Common myeloid progenitor, CD34-positive (primary cell): ENCODE measurements at places on chromosomes 5 and 9.

- H3K4me3 ChIP-seq: no peak overlapping the region
- no peak for DNase-seq
- H3K36me3 ChIP-seq: no peaks in the 10 kb centered on the region
- no peaks in the 10 kb centered on the region for H3K4me1 ChIP-seq
- no peaks in the 10 kb centered on the region for H3K27me3 ChIP-seq
These were observed 233.6 kb downstream of the SYK start for GRCh38 chr9:91034976-91035824.

DNA sequence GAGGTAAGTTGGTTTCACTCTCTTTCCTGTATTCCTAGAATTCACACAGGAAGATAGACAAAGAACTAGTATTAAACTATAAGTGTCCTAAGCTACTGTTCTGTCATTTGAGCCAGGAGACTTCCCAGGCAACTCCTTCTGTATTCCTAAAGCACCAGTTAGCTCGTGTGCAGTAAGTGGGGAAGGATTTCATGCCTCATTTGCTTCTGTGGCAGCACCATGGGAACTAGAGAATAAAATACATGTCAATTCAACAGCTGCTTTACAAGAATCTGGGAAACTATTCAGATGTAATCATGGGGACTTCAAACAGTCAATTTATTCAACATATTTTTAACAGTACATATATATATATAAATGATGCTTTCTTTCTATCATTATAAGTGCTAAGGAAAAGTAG lies 762.3 kb downstream of the PRELID2 start:
- no peak for DNase-seq
- H3K4me1 ChIP-seq: no peaks in the 10 kb centered on the region
- no peaks in the 10 kb centered on the region for H3K27me3 ChIP-seq
- H3K36me3 ChIP-seq: no peaks in the 10 kb centered on the region
- H3K4me3 ChIP-seq: no peak overlapping the region
- H3K27ac ChIP-seq: no peak overlapping the region

DNA sequence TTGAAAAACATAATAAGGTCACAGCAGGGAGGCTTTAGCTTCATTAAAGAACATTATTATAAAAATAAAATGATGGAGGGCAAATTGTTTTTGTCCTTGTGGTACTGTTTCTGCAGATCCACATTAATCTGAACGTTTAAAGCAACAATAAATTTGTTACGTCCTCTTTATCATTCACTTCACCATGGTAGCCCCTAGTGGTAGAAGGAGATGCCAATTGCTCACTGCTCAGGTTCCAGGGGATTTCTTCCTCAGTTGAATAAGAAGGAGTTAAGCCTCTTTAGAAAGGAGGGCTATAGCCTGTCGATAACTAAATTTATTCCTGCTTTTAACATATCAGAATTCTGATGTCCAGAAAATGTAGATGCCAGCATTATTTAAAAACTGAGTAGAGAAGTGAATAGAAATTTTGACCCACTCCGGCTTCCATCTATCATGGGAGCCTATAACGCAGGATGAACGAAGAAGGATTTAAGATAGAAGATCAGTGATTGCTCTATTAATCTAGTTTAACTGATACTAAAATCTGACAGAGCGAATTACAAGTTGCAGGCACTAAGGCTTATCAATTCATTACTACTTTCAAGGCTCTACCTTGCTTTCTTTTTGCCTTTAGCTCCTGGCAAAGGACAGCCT lies 692.3 kb downstream of the PTPRD start:
- no peak overlapping the region for H3K27ac ChIP-seq
- no peak for DNase-seq
- H3K36me3 ChIP-seq: no peaks in the 10 kb centered on the region
- no peaks in the 10 kb centered on the region for H3K27me3 ChIP-seq

DNA sequence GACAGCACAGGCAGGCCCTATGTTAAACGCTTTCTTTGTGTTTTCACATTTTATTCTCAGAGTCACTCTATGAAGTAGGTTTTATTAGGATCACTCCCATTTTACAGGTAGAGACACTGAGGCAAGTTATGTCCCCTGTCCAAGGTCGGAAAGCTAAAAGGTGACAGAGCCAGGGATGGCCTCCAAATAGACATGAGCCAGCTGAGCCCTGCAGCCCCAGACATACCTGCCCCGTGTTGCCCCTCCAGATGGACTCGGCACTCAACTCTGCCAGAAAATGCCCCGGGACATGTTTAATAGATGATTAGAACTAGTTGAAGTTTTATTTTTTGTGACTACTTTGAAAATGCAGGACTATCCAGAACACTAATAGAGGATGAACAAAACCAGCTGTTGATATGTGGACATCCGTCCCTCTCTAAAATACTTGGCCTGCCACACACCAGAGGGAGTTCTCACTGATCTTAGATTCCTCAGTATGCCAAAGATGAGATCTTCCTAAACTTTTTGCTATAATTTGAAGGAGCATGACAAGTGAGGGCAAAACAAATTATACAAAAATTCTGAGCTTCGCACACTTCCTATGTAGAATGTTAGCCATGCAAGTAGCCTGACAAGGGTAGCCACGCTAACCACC lies 258.6 kb upstream of the ADAMTS16 start:
- no peaks in the 10 kb centered on the region for H3K36me3 ChIP-seq
- H3K4me1 ChIP-seq: no peaks in the 10 kb centered on the region
- no peak for DNase-seq
- no peak overlapping the region for H3K27ac ChIP-seq

GRCh38 chr9:20321423-20322082 lies 300.7 kb downstream of the MLLT3 start:
- no peaks in the 10 kb centered on the region for H3K4me1 ChIP-seq
- no peak overlapping the region for H3K27ac ChIP-seq
- H3K4me3 ChIP-seq: no peak overlapping the region
- H3K36me3 ChIP-seq: no peaks in the 10 kb centered on the region
- no peaks in the 10 kb centered on the region for H3K27me3 ChIP-seq

GRCh38 chr9:135359764-135360163 lies 119.8 kb upstream of the PPP1R26 start:
- no peaks in the 10 kb centered on the region for H3K4me1 ChIP-seq
- H3K4me3 ChIP-seq: no peak overlapping the region
- DNase-seq: no peak
- H3K36me3 ChIP-seq: no peaks in the 10 kb centered on the region
- peaks cover 5% of the 10 kb centered on the region for H3K27me3 ChIP-seq

DNA sequence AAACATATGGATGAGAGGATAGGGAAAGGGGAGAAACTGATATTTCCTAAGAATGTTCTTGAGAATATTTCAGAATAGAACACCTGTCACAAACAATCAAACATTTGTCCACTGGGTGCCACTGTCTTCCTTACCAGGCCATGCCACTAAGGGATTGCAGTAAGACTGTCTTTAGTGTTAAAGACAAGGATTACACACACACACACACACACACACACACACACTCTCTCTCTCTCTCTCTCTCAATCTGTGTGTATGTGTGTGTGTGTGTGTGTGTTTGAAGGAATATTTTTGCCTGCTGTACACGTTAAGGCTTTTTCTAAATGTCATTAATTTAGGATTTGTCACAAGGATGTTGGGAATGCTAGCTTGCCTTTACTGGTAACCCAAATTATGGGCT lies 54.4 kb downstream of the CCDC192 start:
- H3K4me3 ChIP-seq: no peak overlapping the region
- H3K36me3 ChIP-seq: no peaks in the 10 kb centered on the region
- H3K27me3 ChIP-seq: no peaks in the 10 kb centered on the region
- no peaks in the 10 kb centered on the region for H3K4me1 ChIP-seq
- DNase-seq: peak; percentile 84

- no peak overlapping the region for H3K27ac ChIP-seq
- H3K36me3 ChIP-seq: no peaks in the 10 kb centered on the region
- H3K4me1 ChIP-seq: no peaks in the 10 kb centered on the region
- no peaks in the 10 kb centered on the region for H3K27me3 ChIP-seq
- peak overlapping the region; percentile 46 for H3K4me3 ChIP-seq
- no peak for DNase-seq
These were observed 20.7 kb upstream of the EBF1 start for GRCh38 chr5:159120446-159120845.

- H3K4me1 ChIP-seq: no peaks in the 10 kb centered on the region
- H3K4me3 ChIP-seq: no peak overlapping the region
- H3K27ac ChIP-seq: no peak overlapping the region
- DNase-seq: no peak
These were observed 24.3 kb downstream of the ABCA1 start for GRCh38 chr9:104903609-104904008.

GRCh38 chr5:160075073-160075472 lies 44.2 kb downstream of the PWWP2A start:
- H3K27me3 ChIP-seq: no peaks in the 10 kb centered on the region
- H3K4me1 ChIP-seq: peaks cover 15% of the 10 kb centered on the region
- H3K36me3 ChIP-seq: peaks cover 2% of the 10 kb centered on the region
- DNase-seq: no peak

DNA sequence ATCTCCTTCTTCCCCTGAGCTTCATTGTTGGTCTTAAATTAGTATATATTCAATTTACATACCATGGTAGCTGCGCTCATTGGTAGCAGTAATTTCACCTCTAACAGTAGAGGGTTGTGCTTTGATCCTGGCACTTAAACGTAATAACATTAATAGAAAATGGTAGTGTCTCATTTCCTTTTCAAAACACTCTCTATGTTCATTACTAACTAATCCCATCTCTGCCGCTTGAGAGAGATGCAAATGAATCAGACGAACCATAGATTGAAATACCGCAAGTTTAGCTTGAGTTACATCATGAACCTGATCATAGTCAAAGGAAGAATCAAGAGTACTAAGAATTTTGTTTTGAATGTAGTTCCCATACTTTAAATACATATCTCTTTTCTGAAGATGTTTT lies 2.2 kb downstream of the THBS4 start:
- no peak overlapping the region for H3K27ac ChIP-seq
- H3K36me3 ChIP-seq: no peaks in the 10 kb centered on the region
- peaks cover 70% of the 10 kb centered on the region for H3K27me3 ChIP-seq
- H3K4me3 ChIP-seq: no peak overlapping the region
- no peaks in the 10 kb centered on the region for H3K4me1 ChIP-seq

- no peak overlapping the region for H3K27ac ChIP-seq
- no peaks in the 10 kb centered on the region for H3K4me1 ChIP-seq
These were observed 67.1 kb upstream of the UNC5A start for GRCh38 chr5:176743136-176743861.

DNA sequence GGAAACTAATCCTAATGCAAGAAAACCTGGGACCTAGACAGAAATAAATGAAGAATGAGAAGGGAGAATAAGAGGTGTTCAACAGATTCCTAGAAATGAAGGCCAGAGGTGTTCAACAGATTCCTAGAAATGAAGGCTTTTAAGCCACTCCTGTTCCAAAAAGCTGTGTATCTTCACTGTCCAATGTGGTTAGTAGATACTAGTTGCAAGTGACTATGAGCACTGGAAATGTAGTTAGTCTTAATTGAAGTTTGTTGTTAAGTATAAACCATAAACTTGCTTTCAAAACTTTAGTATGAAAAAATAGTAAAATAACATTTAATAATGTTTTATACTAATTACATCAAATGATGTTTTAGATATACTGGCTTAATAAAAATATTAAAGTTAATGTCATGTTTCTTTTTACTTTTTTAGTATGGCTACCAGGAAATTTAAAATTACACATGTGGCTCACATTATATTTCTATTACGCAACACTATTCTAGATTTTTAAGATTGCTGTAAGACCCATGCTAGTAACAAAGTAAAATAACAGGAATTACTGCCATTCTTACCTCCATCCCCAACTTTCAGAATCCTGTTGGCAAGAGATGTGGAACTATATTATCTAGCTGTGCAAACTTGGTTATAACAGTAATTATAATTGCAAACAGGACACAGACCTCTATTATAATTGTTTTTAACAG lies 57.5 kb downstream of the RICTOR start:
- H3K27me3 ChIP-seq: no peaks in the 10 kb centered on the region
- H3K4me3 ChIP-seq: no peak overlapping the region
- DNase-seq: no peak
- no peak overlapping the region for H3K27ac ChIP-seq
- peaks cover 31% of the 10 kb centered on the region for H3K36me3 ChIP-seq
- H3K4me1 ChIP-seq: no peaks in the 10 kb centered on the region

GRCh38 chr5:79521156-79521555 lies 7.2 kb upstream of the HOMER1 start:
- H3K27me3 ChIP-seq: peaks cover 2% of the 10 kb centered on the region
- H3K36me3 ChIP-seq: no peaks in the 10 kb centered on the region
- no peak for DNase-seq
- H3K4me3 ChIP-seq: no peak overlapping the region

GRCh38 chr5:157651623-157652376 lies 438 bp downstream of the SOX30 start:
- no peaks in the 10 kb centered on the region for H3K4me1 ChIP-seq
- no peaks in the 10 kb centered on the region for H3K27me3 ChIP-seq
- H3K4me3 ChIP-seq: peak overlapping the region; percentile 11

- peak overlapping the region; percentile 25 for H3K27ac ChIP-seq
- H3K36me3 ChIP-seq: peaks cover 2% of the 10 kb centered on the region
These were observed 38.3 kb downstream of the PIK3R1 start for GRCh38 chr5:68253624-68254585.

- DNase-seq: no peak
- H3K27me3 ChIP-seq: no peaks in the 10 kb centered on the region
- H3K27ac ChIP-seq: no peak overlapping the region
These were observed 79.9 kb downstream of the RGS3 start for GRCh38 chr9:113543296-113543981.

- H3K27ac ChIP-seq: no peak overlapping the region
- H3K4me3 ChIP-seq: no peak overlapping the region
- no peaks in the 10 kb centered on the region for H3K36me3 ChIP-seq
- H3K4me1 ChIP-seq: peaks cover 5% of the 10 kb centered on the region
These were observed 287.0 kb downstream of the GAS1 start for GRCh38 chr9:86660146-86660943.

DNA sequence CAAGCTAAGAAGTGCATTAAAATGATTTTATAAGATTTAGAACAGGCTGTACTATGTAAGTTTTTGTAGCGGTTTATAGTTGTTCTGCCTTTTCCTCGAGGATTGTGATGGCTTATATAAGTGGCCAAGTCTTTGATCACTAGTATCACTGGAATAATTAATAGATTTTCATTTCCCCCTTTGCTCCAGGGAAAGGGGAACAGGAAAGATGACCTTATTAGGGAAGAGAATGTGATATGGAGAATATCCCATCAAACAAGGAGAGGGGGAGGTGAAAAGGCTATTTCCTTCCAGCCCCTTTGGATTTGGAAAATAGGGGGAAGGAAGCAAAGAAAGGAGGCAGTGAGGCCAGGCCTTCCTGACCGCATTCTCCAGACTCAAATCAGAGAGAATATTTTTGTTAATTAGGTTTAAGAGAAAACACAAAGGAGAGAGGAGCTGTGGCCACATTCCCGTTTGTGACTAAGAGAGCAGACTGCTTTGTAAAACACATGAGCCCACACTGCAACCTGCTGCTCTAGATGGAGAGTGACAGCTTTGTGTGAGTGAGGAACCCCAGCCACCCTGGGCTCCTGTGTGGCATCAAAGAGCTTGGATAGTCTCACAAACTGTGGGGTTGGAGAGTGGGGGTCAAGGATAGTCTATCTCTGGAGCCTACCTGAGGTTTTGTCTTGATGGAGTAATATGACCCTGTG lies 359.5 kb downstream of the DTWD2 start:
- no peak overlapping the region for H3K27ac ChIP-seq
- no peak overlapping the region for H3K4me3 ChIP-seq
- no peaks in the 10 kb centered on the region for H3K4me1 ChIP-seq
- H3K36me3 ChIP-seq: no peaks in the 10 kb centered on the region
- no peaks in the 10 kb centered on the region for H3K27me3 ChIP-seq
- DNase-seq: no peak

- no peaks in the 10 kb centered on the region for H3K4me1 ChIP-seq
- no peaks in the 10 kb centered on the region for H3K36me3 ChIP-seq
- peaks cover 29% of the 10 kb centered on the region for H3K27me3 ChIP-seq
- H3K27ac ChIP-seq: no peak overlapping the region
These were observed 603.7 kb downstream of the BNC2 start for GRCh38 chr9:16266648-16267276.
